ENCODE measurements at places on chromosomes 5 and 9. TPM values are rescaled to one million over a fixed set of nuclear protein-coding genes. Genes with fewer than 3 reads are reported as not detected.

Gene DMRTA1
- total RNA-seq, result 4.5 TPM

GRCh38 chr5:14922456-14922855 lies 50.9 kb upstream of the ANKH start:
- DNase-seq, result no peak

- no peak for DNase-seq
These were observed 56.7 kb upstream of the SLC44A1 start for GRCh38 chr9:105187781-105188180.

DNA sequence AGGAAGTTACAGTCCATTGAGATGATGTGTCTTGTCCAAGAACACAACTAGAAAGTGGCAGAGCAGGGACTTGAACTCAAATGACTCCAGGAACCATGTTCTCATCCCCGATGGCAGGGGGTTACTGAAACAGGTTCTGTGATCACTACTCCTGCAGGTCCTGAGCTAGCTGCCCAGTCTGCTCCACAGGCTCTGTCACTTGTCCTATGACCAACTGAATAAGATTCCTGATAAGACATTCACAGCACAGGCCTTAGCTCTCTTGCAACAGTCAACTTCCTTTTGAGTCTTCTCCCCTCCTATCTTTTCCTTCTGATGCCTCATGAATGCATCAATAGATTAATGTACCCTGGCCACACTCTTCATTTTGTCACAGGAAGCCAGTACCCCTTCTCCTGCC lies 109.2 kb downstream of the SH3TC2 start:
- no peak for DNase-seq

DNA sequence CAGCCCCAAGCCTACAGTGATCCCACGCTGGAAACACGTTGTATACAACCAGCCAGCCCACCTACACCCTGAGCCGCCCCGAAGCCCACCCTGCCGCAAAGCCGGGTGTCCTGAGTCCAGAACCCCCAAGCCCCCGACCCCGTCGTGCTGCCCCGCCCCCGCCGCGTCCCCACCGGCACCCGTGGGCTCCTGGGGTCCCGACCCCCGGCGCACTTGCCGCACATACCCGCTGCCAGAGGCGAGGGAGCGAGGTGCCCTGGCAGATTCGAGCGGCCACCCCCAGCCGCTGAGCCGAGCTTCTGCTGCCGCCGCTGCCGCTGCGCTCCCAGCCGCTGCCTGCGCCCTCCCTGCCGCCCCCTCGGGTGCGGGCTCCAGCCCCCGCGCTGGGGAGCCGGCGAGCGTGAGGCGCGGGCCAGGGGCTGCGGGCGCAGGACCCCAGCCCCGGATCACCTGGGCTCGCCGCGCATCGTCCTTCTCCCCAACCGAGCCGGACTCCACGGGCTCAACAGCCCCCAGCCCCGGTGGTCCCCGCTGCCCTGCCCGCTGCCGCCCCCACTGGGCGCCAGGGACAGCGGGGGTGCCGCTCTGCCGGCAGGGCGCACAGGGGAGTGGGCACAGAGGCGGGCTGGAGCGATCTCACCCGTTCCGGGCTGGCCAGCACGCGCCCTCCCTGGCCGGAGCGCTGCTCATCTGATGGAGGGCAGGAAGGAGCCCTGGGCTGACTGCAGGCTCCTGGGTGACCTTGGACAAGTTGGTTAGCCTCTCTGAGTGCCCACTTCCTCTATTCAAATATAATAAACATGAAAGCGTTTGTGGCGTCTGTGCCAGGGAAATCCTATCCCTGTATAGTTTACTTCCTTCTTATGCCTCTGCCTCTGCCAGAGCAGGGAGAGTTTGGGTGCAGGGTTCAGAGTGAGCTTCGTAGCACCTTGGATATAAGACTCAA lies at the start of gene HTR4:
Gene HTR4 (minus strand): TSS at position 692 of the 946 bp plus-strand sequence. CDS start 17,513 bp downstream, outside the sequence.
- DNase-seq, result no peak
